Left ventricle myocardium inferior (tissue), 1 donor: ENCODE measurements at places on chromosomes 7 and 10. TPM values are rescaled to one million over a fixed set of nuclear protein-coding genes. Genes with fewer than 3 reads are reported as not detected.

Gene POLR2J
- total RNA-seq, result 55.8 TPM

Gene ACTR3C
- 5.1 TPM for total RNA-seq

Gene PRRT4
- total RNA-seq, result 1.6 TPM

Gene GRID1
- 1.6 TPM for total RNA-seq

DNA sequence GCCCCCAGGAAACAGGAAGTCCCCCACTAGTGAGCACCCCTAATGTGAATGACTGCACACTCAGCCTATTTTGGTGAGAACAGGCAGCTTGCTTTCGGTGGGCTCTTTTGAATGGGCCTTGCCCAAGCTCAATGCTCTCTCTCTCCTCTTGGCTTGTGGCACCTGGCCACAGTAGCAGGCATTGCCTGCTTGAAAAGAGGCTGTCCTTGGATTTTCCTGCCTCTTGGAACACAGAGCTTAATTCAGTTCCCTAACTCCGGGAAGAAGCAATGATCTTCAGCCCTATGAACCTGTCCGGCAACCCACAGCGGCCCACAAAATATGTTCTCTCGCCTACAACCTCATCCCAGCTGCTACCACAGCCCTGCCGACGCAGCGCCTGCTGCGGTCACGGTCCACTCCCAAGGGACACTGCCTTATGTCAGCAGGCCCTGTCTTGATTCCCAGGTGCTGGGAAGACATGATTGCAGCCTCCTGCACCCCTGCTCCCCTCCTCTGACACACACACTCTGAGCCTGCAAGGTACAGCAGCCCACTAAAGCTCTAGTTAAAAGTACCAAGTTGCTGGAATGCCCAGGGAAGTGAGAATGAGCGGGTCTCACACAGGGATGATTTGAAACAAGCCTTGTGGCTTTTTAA is 715.5 kb upstream of the GALNT17 start:
- H3K4me1 ChIP-seq, result no peaks in the 10 kb centered on the region
- H3K27ac ChIP-seq, result no peak overlapping the region
- no peaks in the 10 kb centered on the region for H3K27me3 ChIP-seq
- no peaks in the 10 kb centered on the region for H3K36me3 ChIP-seq

GRCh38 chr7:107501593-107501992 is 31.7 kb downstream of the GPR22 start:
- DNase-seq, result no peak
- peaks cover 7% of the 10 kb centered on the region for H3K4me1 ChIP-seq
- H3K27me3 ChIP-seq, result no peaks in the 10 kb centered on the region
- no peak overlapping the region for H3K4me3 ChIP-seq
- H3K36me3 ChIP-seq, result no peaks in the 10 kb centered on the region

- H3K4me3 ChIP-seq, result no peak overlapping the region
- H3K4me1 ChIP-seq, result peaks cover 25% of the 10 kb centered on the region
- H3K27ac ChIP-seq, result no peak overlapping the region
- H3K27me3 ChIP-seq, result no peaks in the 10 kb centered on the region
- DNase-seq, result no peak
Measured at GRCh38 chr10:83816942-83817341, 322.4 kb upstream of the GHITM start.
